Stimulated activated CD4-positive, alpha-beta T cell treated with anti-CD3 and anti-CD28 coated beads, Interleukin-15, amount 100 ng/mL, for 1 hour (primary cell): ENCODE measurements at places on chromosomes 3 and 15.

DNA sequence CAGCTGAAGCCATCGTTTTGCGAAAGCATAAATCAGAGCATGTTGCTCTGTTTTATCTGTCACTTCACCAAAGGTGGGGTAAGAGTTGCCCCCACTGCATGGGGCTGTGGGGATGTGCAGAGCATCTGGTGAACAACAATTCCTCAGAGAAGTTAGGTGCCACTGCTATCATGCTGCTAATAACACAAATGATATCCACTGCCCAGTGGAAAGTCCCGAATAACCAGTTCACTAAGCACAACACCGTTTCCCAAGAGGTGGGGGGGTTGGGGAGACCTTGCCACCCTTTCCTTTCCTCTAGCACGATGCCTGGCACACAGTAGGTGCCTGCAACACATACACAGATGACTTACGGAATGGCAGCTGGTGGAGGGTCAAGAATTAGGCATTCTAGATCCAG lies 38.6 kb downstream of the FAM3D start:
- no peak for DNase-seq

DNA sequence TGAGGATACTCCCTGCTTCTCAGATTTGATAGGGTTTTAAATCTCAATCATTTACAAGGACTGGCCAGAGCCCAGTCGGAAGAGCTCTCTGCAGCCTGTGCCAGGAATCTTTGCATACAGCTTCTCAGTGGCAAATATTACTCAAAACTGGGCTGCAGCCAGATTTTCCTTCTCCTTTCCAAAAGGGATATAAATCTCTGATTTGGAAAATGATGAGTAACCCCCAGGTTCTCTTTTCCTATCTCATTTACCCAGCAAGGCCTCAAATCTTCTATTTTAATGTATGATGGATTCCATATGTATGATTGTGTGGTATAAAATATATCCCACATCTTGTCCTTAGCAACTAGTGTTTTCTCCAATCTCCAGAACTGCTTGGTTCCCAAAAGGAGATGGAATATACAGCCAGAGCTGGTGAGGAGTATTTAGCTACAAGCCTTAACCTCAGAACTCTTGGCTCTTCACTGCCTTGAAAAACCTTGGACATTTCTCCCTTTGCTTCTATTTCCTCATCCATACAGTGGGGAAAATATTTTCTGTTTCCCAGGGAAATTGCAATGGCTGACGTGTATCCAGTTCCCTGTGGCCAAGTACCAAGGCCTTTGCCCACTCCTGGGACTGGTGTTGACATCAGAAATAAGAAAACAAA lies 114.4 kb downstream of the ATG7 start:
- DNase-seq, result no peak

GRCh38 chr15:98939311-98940080 lies 68.1 kb downstream of the PGPEP1L start:
- DNase-seq, result no peak

GRCh38 chr3:113157408-113158030 lies 53.8 kb upstream of the BOC start:
- DNase-seq, result no peak

DNA sequence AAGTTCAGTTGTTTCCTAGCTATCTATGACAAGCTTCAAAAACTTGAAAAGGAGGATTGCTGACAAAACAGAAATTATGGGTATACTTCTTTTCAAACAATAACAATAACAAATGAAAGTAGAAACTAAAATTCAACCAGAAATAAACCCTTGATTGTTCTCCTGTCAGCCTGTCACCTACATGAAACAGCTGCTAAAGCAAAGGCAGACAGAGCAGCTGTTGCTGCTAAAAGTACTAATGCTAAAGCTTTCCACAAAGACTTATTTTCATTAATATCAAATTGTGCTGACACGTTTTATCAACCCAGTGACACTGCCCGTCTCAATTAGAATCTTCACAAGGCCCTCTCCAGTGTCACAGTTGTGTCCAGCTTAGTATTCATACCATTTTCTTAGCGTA lies 533.2 kb upstream of the GBE1 start:
- no peak for DNase-seq

DNA sequence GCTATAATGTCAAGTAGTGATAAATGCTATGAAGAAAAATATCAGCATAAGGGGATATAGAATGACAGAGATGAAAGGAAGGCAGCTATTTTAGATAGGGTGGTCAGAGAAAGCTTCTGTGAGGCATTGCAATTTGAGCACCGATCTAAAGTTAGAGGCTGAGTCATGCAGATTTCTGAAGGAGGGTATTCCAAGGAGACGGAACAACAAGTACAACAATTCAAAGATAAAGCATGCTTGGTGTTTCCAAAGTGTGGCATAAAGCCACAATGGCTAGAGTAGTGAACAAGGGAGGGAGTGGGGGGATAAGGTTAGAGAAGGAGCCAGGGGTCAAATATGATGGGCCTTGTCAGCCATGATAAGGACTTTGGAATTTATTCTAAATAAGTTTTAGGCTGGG lies 71.9 kb downstream of the PFN2 start:
- no peak for DNase-seq

GRCh38 chr3:152026033-152026556 lies 152.7 kb downstream of the SUCNR1 start:
- no peak for DNase-seq

DNA sequence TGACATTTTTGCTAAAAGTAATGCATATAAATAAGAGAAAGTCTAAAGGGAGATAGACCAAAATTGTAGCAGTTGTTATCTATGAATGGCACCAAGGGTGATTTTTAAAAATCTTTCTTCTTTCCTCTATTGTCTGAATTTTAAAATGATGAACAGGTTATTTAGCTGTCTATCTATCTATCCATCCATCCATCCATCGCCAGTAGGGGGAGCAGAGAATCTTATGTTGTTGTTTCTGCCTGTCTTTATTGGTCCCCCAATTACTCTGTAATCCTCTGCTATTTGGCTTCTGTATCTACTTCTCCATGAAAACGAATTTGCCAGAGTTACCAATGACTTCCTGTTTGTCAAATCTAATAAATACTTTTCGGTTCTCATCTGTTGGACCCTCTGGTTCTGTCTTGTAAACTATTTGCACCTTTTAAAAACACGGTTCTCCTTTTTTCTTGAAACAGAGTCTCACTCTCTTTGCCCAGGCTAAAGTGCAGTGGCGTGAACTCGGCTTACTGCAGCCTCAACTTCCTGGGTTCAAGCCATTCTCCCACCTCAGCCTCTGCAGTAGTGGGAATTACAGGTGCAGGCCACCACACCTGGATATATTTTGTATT lies 86.0 kb downstream of the ECT2 start:
- no peak for DNase-seq

DNA sequence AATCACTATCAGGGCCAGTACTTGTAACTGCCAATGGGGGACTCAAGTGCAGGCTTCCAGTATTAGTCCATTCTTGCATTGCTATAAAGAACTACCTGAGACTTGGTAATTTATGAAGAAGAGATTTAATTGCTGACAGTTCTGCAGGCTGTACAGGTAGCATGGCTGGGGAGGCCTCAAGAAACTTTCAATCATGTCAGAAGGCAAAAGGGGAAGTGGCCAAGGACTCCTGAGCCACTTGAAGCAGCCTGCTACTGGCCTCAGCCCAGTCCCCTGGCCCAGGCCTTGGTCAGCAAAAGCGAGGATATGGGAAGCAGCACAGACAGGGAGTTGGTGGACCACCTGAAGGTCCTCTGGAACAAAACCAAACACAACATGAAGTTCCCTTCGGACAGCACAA lies 29.2 kb upstream of the OR5K1 start:
- DNase-seq, result no peak

GRCh38 chr15:89174476-89174875 lies 46.9 kb downstream of the RLBP1 start:
- DNase-seq, result no peak

GRCh38 chr3:149579838-149580542 lies 77.8 kb downstream of the WWTR1 start:
- no peak for DNase-seq

GRCh38 chr3:9147215-9147895 lies 102.1 kb downstream of the SRGAP3 start:
- no peak for DNase-seq

- no peak for DNase-seq
Observed at GRCh38 chr3:34676436-34676835, 878.0 kb downstream of the PDCD6IP start.

- no peak for DNase-seq
Observed at GRCh38 chr15:65332391-65333147, 28.1 kb downstream of the RNU5B-1 start.

GRCh38 chr15:99704444-99704838 lies 28.8 kb downstream of the LYSMD4 start:
- DNase-seq, result no peak

- no peak for DNase-seq
Observed at GRCh38 chr3:70273492-70273891, 38.9 kb downstream of the MDFIC2 start.

- DNase-seq, result no peak
Observed at GRCh38 chr3:42490243-42490642, 12.2 kb upstream of the VIPR1 start.

DNA sequence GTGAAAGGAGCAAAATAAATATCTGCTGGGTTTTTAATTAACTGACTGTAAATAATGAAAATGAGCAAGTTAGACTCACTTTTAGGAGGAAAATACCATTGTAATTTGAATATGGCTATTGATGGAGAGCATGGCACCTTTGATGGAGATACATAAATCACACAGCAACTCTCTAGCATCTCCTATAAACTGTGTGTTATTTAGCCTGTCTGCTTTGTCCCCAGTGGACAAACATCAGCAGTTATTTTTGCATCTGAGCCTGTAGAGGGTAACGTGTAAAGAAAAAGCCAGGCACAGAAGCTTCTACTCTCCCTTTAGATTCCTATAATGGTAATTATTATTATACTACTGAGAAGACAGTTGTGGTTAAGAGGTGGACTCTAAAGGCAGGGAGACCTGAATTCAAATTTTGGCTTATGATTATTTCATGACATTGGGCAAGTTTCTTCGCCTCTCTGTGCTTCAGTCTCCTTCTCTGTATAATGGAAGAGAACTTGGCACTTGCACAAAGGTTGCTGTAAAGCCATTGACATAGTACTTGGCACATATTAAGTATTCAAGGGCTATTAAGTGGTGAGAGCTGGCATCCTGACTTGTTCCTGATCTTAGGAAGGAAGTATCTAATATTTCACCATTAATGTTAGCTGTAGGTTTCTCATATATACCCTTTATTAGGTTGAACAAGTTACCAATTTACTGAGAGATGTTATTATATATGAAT lies 289.5 kb upstream of the TRIM42 start:
- no peak for DNase-seq

GRCh38 chr3:32945136-32945535 lies 6.3 kb upstream of the CCR4 start:
- no peak for DNase-seq

- peak; percentile 45 for DNase-seq
Observed at GRCh38 chr15:101641129-101641764, 10.9 kb downstream of the TM2D3 start.

- DNase-seq, result no peak
Observed at GRCh38 chr15:74389241-74390048, 22.0 kb upstream of the CYP11A1 start.

DNA sequence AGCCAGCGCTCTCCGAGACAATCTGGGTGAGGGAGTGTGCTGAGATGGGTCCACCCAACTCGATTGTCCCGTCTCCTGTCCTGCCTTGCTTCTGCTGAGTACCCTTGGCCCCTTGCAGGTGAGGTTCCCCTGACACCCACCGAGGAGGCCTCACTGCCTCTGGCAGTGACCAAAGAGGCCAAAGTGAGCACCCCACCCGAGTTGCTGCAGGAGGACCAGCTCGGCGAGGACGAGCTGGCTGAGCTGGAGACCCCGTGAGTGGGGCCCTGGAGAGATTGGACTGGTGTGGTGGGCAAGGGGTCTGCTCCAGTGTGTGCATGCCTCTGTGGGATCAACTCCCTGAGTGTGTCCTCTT lies 23.6 kb downstream of the NBEAL2 start:
- no peak for DNase-seq

GRCh38 chr3:115768661-115769060 lies 145.4 kb downstream of the GAP43 start:
- DNase-seq, result no peak

- DNase-seq, result no peak
Observed at GRCh38 chr3:53913401-53913800, 21.7 kb upstream of the SELENOK start.

DNA sequence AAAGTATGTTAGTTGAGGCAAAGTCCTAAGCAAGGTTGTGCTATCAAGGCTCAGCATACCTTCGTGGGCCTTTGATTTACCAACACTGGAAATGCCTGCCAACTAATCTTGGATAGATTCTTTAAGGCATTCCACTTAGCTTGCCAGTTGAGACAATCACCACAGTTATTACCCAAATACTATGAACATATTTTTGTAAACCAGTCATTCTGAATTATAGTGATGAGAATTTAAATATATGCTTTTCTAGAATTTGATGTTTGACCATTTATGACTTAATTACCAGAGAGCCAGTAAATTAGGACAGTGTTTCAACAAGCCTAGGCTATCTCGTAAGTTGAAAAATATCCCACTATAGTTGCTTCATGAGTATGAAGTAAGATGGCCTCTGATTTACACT lies 15.5 kb downstream of the TRIM59 start:
- DNase-seq, result no peak

GRCh38 chr3:51568036-51568435 lies 29.5 kb downstream of the RAD54L2 start:
- DNase-seq, result no peak

DNA sequence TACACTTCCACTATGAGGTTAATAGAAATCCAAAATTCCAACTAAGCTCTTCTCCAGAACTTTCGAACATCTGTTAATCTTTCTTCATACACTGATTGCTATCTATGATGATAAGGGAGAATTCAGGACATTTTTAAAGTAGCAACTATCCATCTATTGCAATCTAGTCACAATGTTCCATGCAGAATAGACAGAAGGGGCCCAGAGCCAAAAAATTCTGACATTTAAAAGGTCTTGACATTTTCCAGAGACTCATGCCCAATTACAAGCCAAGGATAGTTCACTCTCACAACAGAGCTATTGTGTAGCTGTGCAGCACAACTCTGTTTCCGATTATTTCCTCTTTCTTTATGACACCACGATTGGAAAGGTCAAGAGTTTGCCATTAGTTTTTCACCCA lies 999.7 kb upstream of the ALCAM start:
- no peak for DNase-seq

GRCh38 chr3:61141227-61141626 lies 110.0 kb downstream of the FHIT start:
- DNase-seq, result no peak

- DNase-seq, result no peak
Observed at GRCh38 chr15:92117261-92117731, 263.8 kb downstream of the SLCO3A1 start.

- no peak for DNase-seq
Observed at GRCh38 chr3:183018421-183019192, 38.3 kb upstream of the DCUN1D1 start.
